ENCODE measurements at places on chromosomes 3 and 15. TPM values are rescaled to one million over a fixed set of nuclear protein-coding genes. Genes with fewer than 3 reads are reported as not detected.

GRCh38 chr3:46512191-46512749 is 14.5 kb downstream of the RTP3 start:
- no peak for DNase-seq
- H3K4me3 ChIP-seq, result no peak overlapping the region
- H3K27me3 ChIP-seq, result no peaks in the 10 kb centered on the region
- H3K27ac ChIP-seq, result no peak overlapping the region
- H3K4me1 ChIP-seq, result peaks cover 3% of the 10 kb centered on the region
- no peaks in the 10 kb centered on the region for H3K36me3 ChIP-seq

DNA sequence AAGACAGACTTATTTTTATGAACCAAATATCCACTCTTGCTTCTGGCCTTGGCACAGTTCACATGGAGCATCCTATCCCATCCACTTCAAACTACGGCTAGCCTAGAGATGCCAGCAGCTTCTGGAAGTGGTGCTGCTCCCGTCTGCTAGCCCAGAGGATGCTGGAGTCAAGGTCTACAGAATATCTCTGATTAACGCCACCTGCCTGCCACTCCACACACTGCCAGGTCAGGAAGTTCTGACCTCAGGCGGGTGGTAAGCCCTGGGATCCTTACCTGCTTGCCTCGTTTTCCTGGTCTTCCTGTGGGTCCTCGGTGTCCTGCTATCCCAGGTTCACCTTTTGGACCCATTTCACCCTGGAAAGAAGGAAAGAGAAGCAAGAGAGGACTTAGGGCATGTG is 42.9 kb downstream of the EAF1 start:
- H3K36me3 ChIP-seq, result no peaks in the 10 kb centered on the region
- H3K27me3 ChIP-seq, result no peaks in the 10 kb centered on the region
- no peak for DNase-seq

DNA sequence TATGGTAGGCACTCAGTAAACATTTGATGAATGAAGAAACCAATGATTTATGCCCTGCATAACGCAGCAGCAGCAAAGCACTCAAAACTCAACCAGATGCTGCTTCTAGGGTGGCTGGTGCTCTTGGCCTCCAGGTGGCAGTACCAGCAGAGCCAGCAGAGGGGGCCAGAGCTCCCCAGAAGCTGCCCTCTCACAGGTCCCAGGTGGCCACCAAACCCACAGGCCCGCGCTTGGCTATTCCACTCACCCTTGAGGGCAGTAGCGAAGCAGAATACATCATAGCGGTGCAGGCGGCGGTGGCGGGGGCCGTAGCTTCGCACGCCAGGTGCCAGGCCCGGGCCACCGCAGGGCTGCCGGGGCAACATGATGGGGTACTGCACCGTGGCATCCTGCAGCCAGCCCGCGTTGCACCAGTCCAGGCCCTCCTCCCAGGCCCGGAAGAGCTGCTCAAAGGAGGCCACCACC is 16.6 kb downstream of the HAPLN3 start:
- no peak for DNase-seq
- no peak overlapping the region for H3K27ac ChIP-seq
- no peak overlapping the region for H3K4me3 ChIP-seq
- peaks cover 2% of the 10 kb centered on the region for H3K27me3 ChIP-seq
- H3K36me3 ChIP-seq, result no peaks in the 10 kb centered on the region

GRCh38 chr3:57654267-57654666 is 38.6 kb downstream of the DENND6A start:
- H3K27ac ChIP-seq, result no peak overlapping the region
- H3K4me3 ChIP-seq, result no peak overlapping the region
- peaks cover 24% of the 10 kb centered on the region for H3K36me3 ChIP-seq

GRCh38 chr15:25241241-25241801 is 197.5 kb downstream of the UBE3A start:
- no peak overlapping the region for H3K4me3 ChIP-seq
- H3K27me3 ChIP-seq, result no peaks in the 10 kb centered on the region
- no peaks in the 10 kb centered on the region for H3K36me3 ChIP-seq
- H3K27ac ChIP-seq, result no peak overlapping the region
- no peak for DNase-seq

DNA sequence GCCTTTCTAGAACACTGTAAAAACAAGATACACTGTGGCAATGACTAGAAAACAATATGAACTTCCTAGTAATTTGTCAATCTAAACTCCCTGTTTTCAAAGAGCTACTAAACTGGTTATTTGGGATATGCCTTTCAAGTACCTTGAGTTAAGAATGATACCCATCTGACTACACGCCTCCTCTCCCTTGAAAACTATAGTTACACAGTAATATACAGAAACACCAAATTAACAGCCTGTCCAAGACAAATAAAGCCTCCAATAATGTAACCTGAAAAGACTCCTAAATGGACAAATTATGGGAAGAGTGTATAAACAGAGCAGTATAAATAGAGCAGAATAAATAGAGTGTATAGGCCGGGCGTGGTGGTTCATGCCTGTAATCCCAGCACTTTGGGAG is 70.1 kb downstream of the SMARCC1 start:
- H3K4me1 ChIP-seq, result no peaks in the 10 kb centered on the region
- H3K4me3 ChIP-seq, result no peak overlapping the region
- peaks cover 89% of the 10 kb centered on the region for H3K36me3 ChIP-seq
- no peak overlapping the region for H3K27ac ChIP-seq

GRCh38 chr15:90087454-90088154 is 14.7 kb downstream of the IDH2 start:
- no peaks in the 10 kb centered on the region for H3K27me3 ChIP-seq
- no peak overlapping the region for H3K27ac ChIP-seq
- no peak overlapping the region for H3K4me3 ChIP-seq
- H3K36me3 ChIP-seq, result peaks cover 84% of the 10 kb centered on the region
- no peak for DNase-seq

- no peaks in the 10 kb centered on the region for H3K27me3 ChIP-seq
- no peak for DNase-seq
- no peaks in the 10 kb centered on the region for H3K4me1 ChIP-seq
- H3K4me3 ChIP-seq, result no peak overlapping the region
These were observed 21.9 kb downstream of the NRROS start for GRCh38 chr3:196661400-196661799.

- no peak overlapping the region for H3K4me3 ChIP-seq
- no peak for DNase-seq
- H3K27me3 ChIP-seq, result no peaks in the 10 kb centered on the region
- no peaks in the 10 kb centered on the region for H3K4me1 ChIP-seq
These were observed 237.8 kb upstream of the UBE2E1 start for GRCh38 chr3:23567917-23568316.

- H3K36me3 ChIP-seq, result no peaks in the 10 kb centered on the region
- no peak overlapping the region for H3K27ac ChIP-seq
- no peak overlapping the region for H3K4me3 ChIP-seq
- H3K27me3 ChIP-seq, result no peaks in the 10 kb centered on the region
- H3K4me1 ChIP-seq, result no peaks in the 10 kb centered on the region
These were observed 242.4 kb downstream of the CD47 start for GRCh38 chr3:107848351-107848915.

DNA sequence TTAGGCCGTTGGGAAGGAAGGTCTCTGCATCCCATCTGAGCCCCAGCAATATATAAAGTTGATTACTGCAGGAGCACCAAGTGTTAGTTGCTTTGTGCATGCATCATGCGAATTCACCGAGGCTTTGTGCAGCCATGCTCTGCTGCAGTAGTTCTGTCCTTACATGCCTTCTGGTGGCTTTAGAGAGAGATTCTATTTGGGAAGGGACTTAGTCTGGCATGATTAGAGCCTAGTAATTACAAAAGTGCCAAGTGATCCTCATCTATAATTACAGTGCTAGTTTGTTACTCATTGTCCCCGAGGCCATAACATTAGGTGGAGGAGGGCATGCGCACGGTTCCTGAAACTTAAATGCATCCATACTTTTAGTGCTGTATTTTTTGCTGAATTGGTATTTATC is 353.6 kb downstream of the CNTN4 start:
- H3K27me3 ChIP-seq, result no peaks in the 10 kb centered on the region
- H3K36me3 ChIP-seq, result no peaks in the 10 kb centered on the region
- no peaks in the 10 kb centered on the region for H3K4me1 ChIP-seq
- no peak overlapping the region for H3K27ac ChIP-seq
- DNase-seq, result no peak

DNA sequence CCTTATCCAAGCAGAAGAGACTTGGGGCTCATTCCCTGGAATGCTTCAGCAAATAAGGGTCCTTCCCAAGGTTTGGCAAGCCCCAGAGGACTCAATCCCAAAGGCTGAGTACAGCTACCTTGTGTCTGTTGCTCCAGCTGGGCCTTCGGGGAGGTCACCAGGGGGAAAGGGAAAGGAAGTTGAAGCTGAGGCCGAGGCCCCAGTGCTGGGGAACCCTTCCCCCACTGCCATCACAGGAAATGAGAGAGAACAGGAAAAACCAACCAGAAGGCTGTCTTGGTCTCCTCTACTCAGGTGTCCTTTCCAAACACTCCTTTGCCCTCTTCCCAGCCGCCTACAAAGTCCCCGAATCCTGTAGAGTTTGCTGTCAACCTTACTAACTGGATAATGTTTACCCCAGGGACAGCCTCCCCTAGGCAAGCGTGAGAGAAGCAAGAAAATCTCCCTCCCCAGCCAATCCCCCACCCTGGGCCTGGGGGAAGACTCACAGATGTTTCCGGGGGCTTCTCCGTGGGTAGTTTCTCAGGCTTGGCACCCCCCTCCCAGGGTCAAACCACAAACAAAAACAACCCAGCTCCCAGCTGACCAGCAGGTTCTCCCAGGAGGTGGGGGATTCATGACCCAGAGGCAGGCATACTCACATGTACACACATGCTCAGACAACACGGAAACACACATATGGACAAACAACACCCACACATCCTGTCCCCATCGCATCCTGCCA is 5.5 kb downstream of the CSRNP1 start:
- H3K4me3 ChIP-seq, result peak overlapping the region; percentile 62
- peak; percentile 72 for DNase-seq
- H3K27ac ChIP-seq, result peak overlapping the region; percentile 97
- H3K4me1 ChIP-seq, result peaks cover 77% of the 10 kb centered on the region
- H3K36me3 ChIP-seq, result peaks cover 34% of the 10 kb centered on the region
- no peaks in the 10 kb centered on the region for H3K27me3 ChIP-seq

- peaks cover 64% of the 10 kb centered on the region for H3K27me3 ChIP-seq
- H3K4me1 ChIP-seq, result no peaks in the 10 kb centered on the region
- H3K27ac ChIP-seq, result no peak overlapping the region
- no peak overlapping the region for H3K4me3 ChIP-seq
- H3K36me3 ChIP-seq, result no peaks in the 10 kb centered on the region
These were observed 12.7 kb upstream of the TOPBP1 start for GRCh38 chr3:133674290-133674919.

- no peaks in the 10 kb centered on the region for H3K4me1 ChIP-seq
- H3K36me3 ChIP-seq, result no peaks in the 10 kb centered on the region
- no peaks in the 10 kb centered on the region for H3K27me3 ChIP-seq
These were observed 147.2 kb upstream of the TNIK start for GRCh38 chr3:171607452-171607851.

DNA sequence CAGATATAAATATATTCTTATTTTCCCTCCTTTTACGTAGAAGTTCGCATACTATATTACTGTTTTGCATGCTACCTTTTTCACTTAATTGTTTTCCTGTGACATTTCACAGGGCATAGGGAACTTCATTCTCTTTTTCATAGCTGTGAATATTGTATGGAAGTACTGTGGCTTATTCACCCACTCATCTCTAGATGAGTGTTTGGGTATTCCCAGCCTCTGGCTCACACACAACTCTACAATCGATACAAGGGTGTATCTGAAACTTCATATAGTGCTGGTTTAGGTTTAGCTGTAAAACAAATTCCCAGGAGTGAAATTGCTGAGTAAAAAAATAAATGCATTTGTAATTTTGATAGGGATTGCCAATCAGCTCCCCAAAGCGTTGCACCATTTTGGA is 55.3 kb upstream of the MAGI1 start:
- no peak overlapping the region for H3K4me3 ChIP-seq
- no peak for DNase-seq
- no peaks in the 10 kb centered on the region for H3K36me3 ChIP-seq
- no peaks in the 10 kb centered on the region for H3K27me3 ChIP-seq
- no peaks in the 10 kb centered on the region for H3K4me1 ChIP-seq

DNA sequence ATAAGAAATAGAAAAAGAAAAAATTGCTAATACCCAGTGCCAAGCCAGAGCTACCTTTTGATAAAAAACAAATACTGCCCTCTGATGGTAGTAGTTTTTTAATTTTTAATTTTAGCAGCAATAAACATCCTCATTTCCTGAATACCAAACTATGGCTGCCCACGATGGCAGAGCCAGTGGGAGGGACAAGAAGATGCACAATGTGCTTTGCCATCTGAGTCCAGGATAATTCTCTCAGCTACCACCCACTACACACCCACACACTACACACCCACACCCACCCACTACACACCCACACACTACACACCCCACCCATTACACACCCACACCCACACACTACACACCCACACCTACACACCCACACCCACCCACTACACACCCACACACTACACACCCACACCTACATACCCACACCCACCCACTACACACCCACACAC is 17.8 kb downstream of the CEP19 start:
- H3K4me3 ChIP-seq, result no peak overlapping the region
- no peaks in the 10 kb centered on the region for H3K36me3 ChIP-seq
- H3K4me1 ChIP-seq, result peaks cover 3% of the 10 kb centered on the region
- H3K27ac ChIP-seq, result no peak overlapping the region
- no peak for DNase-seq
- no peaks in the 10 kb centered on the region for H3K27me3 ChIP-seq

DNA sequence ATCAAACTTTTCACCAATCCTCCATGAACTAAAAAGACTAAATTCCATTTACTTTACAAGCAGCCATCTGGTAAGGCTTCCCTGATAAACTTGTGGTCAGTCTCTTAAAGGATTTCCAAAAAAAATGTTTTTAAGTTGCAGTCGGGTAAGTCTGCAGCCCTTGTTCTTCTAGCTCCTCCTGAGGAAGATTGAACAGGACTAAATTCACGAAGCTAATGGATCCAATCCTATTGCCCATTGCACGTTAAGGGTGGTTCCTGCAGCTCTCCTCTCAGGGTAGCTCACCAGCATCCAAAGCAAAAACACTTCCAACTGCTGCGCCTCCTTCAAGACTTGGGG is 2.8 kb downstream of the HES1 start:
- no peak overlapping the region for H3K27ac ChIP-seq
- peaks cover 77% of the 10 kb centered on the region for H3K27me3 ChIP-seq
- peaks cover 66% of the 10 kb centered on the region for H3K4me1 ChIP-seq

The CELF6 gene
- 0.99 TPM for total RNA-seq

The SOX14 gene
- total RNA-seq, result 0.09 TPM

The PLS1 gene
- total RNA-seq, result 9.2 TPM

The HYAL1 gene
- 0.09 TPM for total RNA-seq

The REC114 gene
- total RNA-seq, result 0.09 TPM

The NLGN1 gene
- 0.90 TPM for total RNA-seq

The CCDC13 gene
- 0.94 TPM for total RNA-seq

The CMTM7 gene
- 12.5 TPM for total RNA-seq

The GOLIM4 gene
- 8.8 TPM for total RNA-seq
